ENCODE measurements at places on chromosomes 1 and 21.

GRCh38 chr1:77133731-77134358 is 85.4 kb downstream of the PIGK start:
- no peak for DNase-seq

GRCh38 chr1:185318431-185319138 is 1.5 kb upstream of the IVNS1ABP start:
- DNase-seq: no peak

GRCh38 chr21:34520281-34520680 is 8.3 kb upstream of the KCNE1 start:
- DNase-seq: no peak

- no peak for DNase-seq
These were observed 34.2 kb downstream of the TRIM11 start for GRCh38 chr1:228372183-228373003.

DNA sequence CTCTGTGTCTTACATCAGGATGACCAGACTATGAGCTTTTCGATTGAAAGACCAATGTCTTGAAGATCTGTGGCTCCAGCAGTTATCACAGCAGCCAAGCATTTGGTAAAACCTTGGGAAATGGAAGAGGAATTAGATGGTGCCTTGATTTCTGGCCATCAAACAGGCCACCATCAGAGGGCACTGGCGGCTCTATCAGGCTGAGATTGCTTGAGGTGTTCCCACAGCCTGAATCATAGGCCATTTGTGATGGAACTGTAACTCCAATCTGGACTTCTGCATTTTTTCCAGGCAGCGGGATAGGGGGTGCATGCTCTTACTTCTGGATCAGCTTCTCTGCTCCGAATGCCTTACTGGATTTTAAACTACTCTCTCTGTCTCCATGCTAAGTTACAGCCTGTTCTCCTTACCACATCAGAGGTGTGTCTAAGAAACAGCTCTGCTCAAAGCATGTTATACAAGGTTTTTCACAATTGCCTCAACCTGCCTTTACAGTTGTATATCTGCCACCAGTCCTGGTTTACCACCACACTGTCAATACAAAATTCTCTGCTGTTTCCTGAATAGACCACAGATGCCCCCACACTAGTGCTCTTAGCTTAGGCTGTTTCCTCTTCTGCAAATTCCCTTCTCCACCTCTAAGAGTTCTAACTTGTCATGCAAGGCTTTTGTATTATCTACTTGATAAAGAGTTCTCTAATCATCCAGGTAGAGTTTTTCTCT is 180.9 kb downstream of the PTGER3 start:
- DNase-seq: no peak

DNA sequence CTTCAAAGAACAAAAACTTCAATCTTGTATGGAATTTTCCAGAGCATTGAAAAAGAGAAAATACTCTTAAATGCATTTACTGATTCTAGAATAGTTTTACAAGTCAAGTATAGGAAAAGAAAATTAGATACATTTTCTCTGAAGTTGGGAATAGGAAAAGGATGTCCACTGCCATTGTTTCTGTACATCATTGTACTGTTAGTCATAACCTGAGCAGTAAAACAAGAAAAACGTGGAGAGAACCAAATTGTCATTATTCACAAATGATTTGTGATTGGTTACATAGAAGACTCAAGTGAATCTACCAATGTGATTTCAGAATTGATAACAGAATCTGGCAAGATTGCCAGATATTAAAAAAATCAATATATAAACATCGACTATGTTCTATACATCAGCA is 27.4 kb downstream of the PRKACB start:
- DNase-seq: no peak

GRCh38 chr1:163068716-163069115 is 445 bp upstream of the RGS4 start:
- DNase-seq: no peak

DNA sequence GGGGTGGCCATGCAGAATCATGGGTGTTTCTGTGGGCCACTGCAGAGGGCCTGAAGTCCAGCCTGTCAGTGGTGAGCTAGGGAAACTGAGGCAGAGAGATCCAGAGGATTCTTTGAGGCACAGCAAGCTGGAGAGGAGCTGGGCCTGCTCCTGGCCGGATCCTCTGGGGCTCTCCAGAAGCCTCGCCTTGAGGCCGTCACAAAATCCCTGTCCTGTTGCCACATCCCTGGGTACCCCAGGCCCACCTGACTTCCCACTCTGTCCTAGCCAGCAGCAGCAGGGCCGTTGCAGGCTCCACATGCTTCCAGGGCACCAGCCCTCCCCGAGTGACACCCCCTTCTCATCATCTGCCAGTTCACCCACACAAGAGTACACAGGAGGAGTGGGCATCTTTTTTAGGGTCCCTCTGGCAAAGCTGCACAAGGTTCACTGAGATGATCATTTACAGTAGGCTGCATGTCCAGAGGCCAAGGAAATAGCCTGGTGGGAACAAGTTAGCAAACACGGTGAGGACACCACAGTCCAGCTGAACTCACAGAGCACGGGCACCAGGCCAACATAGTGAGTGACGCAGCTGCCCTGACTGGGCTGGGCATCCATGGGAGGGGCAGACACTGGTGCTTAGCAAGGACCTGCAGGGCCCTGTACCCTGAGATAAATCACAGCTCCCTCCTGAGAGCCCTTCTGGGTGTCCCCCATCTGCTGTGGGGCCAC is 25.1 kb upstream of the TSPEAR start:
- DNase-seq: no peak

- no peak for DNase-seq
These were observed 232.6 kb upstream of the C1orf174 start for GRCh38 chr1:4132352-4133296.

- no peak for DNase-seq
These were observed 38.9 kb downstream of the ZC3H11B start for GRCh38 chr1:219573960-219574359.

DNA sequence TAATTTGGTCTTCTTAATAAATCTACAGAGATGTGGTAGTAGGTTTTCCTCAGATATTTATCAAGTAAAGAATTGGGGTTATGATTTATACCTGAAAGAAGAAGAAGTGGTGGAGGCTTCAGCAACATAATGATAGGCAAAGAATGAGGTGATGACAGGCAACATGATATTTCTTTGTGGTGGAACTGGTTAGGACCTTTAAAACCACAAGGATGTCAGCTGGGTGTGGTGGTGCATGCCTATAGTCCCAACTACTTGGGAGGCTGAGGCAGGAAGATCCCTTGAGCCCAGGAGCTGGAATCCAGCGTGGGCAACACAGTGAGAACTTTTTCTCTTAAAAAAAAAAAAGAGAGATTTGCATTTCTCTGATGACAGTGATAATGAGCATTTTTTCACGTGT is 34.1 kb upstream of the COL11A1 start:
- no peak for DNase-seq

GRCh38 chr1:147046189-147046862 is 108.2 kb downstream of the NBPF12 start:
- DNase-seq: no peak

DNA sequence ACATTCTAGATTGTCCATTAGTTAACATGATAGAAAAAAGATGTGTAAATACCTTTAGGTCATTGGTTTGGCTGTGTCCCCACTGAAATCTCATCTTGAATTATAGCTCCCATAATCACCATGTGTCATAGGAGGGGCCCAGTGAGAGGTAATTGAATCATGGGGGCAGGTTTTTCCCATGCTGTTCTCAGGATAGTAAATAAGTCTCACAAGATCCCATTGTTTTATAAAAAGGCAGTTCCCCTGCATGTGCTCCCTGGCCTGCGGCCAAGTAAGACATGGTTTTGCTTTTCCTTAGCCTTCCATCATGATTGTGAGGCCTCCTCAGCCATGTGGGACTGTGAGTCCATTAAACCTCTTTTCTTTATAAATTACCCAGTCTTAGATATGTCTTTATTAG is 32.5 kb upstream of the SLC44A5 start:
- DNase-seq: no peak

GRCh38 chr21:45767071-45768006 is 123.8 kb downstream of the PCBP3 start:
- no peak for DNase-seq

DNA sequence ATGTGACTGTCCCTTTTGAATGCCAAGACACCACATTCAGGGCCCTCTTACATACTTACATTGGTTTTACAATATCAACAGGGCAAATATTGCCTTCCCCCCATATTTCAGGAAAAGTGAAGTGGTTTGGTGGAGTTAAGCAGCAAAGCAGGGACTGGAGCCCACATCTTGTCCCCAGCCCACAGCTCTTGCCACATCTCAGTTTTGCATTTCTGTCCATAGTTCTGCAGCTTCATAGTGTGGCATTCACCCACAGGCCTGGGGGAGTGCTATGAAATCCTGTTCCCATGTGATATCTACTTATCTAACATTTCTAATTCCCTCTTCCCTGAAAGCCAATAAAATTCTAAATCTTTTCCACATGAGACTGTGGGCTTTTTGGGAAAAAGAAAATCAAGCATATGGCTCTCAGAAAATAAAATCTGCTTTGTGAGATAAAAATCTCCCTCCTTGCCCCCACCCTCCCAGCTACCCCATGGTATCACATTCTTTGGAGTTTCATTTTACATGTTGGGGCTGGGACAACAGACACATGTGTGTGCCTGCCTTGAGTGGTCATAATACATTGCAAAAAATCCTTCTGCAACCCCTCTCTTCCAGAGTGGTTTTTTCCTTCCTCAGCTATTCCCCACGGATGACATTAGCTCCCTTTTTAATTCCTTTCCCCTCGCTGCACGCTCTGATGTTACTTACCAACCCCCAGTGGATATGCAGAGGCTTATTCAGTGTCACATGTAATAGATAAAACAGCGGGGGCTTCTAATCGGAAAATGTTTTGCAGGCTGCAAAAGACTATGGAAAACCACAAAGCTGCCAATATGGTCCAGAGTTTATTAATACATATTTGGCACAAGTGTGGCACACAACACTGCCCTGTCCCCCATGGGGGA is 20.5 kb upstream of the CD2 start:
- DNase-seq: no peak

- no peak for DNase-seq
These were observed 82.8 kb upstream of the BEND5 start for GRCh38 chr1:48859456-48859855.

DNA sequence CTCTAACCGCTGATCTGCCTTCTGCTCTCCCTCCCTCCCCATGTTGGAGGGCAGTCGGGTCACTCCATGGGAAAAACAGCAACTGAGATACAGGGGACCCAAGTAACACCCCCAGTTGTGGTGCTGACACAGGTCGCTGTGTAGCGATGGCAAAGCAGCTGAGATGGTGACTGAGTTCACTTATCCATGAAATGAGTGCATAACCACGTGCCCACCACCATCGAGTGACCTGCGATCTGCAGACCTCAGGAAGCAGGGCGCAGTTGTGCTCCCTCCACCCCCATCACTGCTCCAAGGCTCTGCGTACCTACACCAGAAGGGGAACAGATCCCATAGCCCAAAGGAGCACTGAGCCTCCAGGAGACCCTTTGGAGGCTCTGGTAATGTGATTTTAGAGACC is 31.1 kb downstream of the KCNN3 start:
- no peak for DNase-seq

DNA sequence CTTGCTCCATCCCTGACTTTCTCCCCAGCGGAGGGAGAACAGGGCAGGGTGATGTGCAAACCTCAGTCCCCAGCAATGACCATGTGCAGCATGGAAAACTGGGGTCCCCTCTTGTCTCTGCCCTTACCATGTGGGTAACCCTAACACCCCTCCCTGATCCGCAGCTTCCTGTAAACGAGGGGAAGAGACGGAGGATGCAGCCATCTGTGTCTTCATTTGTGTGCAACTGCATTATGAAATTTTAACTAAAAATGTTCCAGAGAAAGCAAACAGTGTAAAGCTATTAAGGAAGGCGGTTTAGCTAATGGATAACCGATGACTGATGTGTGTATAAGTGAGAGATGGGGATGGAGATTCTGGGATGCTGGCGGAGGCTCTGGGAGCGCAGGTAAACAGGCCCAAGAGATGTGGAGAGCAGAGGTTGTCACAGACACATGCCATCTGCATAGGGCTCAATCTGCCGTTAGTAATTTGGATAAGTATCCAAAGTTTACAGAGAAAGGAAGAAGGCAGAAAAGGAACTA is 206.6 kb downstream of the DSCAM start:
- no peak for DNase-seq

GRCh38 chr1:54475357-54475881 is 69.2 kb upstream of the SSBP3 start:
- no peak for DNase-seq

GRCh38 chr1:87334351-87335174 is 5.9 kb downstream of the LMO4 start:
- DNase-seq: no peak

GRCh38 chr1:51193564-51193963 is 42.5 kb upstream of the RNF11 start:
- DNase-seq: no peak

GRCh38 chr1:116508984-116509980 is 61.5 kb downstream of the CD58 start:
- DNase-seq: no peak

DNA sequence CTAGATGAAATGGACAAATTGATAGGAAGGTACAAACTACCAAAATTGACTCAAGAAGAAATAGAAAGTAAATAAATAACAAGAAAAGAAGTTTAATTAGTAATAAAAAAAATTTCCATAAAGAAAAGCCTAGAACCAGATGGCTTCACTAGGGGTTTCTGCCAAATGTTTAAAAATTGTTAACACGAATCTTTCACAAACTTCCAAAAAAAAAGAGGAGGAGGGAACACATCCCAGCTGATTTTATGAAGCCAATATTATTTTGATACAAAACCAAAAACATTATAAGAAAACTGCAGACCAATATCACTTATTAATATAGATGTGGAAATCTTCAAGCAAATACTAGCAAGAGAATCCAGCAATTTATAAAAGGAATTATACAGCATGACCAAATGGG is 89.5 kb downstream of the COLGALT2 start:
- DNase-seq: no peak

GRCh38 chr21:43825936-43826622 is 36.7 kb downstream of the RRP1 start:
- no peak for DNase-seq

- no peak for DNase-seq
These were observed 1.4 kb downstream of the TOMM20 start for GRCh38 chr1:235127203-235127602.

DNA sequence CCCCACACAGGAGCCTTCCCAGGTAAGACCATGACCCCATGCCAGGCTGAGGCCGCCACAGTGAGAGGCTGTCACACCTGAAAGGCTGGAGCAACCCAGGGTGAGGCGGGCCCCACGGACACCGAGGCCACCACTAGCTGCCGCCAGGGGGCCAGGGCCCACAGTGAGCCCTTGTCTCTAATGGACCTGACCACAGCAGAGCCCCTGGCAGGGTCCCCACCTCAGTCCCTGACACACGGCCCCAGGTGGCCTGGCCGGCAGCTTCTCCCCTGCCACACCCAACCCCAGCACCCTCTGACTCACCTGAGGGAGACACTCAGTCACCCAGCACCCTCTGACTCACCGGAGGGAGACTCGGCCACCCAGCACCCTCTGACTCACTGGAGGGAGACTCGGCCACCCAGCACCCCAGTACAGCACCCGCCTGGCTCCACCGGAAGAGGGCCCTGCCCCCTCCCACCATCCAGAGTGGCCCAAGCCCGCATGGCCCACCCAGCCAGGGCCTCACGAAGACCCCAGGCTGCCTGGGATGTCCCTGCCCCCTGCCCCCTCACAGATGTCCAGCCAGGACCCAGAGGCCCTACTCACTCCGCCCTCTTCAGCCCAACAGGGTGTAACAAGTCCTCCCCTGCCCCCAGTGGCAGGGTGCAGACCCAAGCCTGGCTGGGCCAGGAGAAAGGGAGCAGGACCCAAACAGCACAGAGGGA is 4.4 kb downstream of the DVL1 start:
- no peak for DNase-seq

- no peak for DNase-seq
These were observed 67.0 kb downstream of the BACH1 start for GRCh38 chr21:29365661-29366265.

Data from stimulated activated CD8-positive, alpha-beta memory T cell treated with anti-CD3 and anti-CD28 coated beads, Interleukin-15, amount 100 ng/mL, for 24 hours (primary cell).